Stimulated activated naive CD4-positive, alpha-beta T cell (primary cell): ENCODE measurements at places on chromosomes 4 and X.

DNA sequence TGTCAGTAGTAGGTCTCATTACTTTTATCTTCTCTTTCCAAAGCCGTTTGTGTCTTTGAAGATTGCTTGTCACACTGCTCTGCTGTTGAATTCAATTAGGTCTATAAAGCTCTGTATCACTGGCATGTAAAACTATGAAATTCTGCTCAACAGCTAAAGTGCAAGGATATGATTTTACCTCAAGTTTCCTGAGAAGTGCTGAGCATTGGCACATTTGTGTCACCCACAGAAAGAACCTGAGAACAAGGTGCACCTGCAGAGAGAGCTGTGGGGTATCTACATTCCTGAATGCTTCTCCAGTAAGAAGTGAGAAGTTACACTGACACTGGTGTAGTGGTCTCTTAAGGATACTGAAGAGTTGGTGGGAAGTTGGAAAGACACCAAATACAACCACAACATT lies 274.0 kb downstream of the INPP4B start:
- no peak for DNase-seq

DNA sequence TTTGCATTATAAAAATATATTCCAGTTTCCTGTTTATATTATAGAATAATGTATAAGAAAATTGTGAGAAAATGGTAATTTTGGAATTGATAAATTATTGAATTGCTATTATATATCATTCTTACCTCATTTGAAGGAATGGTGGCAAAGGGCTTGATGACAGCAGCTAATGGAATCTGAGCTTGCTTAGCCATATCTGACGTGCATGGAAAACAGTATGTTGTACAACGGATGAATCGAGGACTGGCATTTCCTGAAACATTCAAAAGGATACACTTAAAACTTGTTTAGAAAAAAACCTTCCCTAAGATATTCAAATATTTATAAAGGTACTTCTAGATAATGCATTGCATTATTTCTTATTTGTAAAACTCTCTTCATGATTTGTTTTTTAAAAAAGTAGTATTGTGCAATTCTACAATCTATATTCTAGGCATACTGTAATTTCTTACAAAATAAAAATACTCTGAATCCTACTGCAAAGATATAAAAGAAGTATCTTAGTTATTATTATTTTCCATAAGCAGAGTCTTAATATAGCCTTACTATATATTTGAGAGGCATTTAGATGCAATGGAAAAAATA lies 38.3 kb downstream of the SEC24D start:
- no peak for DNase-seq

DNA sequence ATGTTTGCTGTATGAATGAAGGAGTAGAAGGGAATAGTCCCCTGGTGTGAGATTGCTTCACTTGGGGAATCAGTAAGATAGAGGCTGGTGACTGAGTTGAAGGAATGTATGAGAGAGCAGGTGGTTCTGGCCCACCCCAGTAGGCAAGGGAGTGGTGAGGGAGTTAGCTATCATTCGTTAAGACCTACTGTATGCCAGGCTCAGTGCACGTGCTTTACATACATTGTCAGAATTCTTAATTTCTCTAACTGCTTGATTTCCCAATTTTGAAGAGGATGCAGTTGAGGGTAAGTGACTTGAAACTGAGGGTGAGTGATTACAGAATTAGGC lies 700 bp downstream of the VMA21 start:
- no peak for DNase-seq

- DNase-seq = no peak
Observed at GRCh38 chrX:78330540-78330939, 3.1 kb upstream of the CYSLTR1 start.

GRCh38 chr4:22245294-22245693 lies 270.6 kb downstream of the ADGRA3 start:
- no peak for DNase-seq

DNA sequence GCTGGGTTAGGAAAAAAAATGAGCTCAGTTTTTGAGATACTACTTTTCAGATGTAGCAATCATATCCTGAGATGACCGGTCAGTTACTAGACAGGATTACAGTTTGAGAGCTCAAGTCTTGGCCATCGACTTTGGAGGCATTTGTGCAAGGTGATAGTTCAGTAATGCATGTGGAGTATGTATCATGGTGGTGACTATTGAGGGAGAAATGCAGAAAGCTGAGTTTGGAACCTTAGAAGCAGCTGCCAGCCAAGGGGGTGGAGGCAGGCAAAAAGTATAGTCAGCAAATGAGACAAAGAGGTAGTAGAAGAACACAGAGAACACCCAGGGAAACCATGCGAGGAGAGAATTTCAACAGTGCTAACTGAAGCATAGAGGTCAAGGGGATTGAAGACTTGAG lies 48.7 kb upstream of the SLC4A4 start:
- DNase-seq = no peak

DNA sequence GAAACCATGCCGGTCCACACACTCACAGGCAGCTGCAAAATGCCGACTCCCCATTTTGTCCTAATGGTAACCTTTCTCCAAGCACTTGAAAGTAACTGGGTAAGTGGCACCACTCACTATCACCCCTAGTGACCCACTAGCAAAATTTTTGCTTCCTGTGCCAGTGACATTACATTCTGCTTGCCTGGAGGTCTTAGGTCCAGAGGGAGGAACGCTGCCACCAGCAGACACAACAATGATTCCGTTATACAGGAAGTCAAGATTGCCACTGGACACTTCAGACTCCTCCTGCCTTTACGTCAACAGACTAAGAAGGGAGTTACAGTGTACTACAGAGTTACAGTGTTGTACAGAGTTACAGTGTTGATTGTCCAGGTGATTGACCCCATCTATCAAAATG lies 11.8 kb upstream of the TMEM192 start:
- no peak for DNase-seq

DNA sequence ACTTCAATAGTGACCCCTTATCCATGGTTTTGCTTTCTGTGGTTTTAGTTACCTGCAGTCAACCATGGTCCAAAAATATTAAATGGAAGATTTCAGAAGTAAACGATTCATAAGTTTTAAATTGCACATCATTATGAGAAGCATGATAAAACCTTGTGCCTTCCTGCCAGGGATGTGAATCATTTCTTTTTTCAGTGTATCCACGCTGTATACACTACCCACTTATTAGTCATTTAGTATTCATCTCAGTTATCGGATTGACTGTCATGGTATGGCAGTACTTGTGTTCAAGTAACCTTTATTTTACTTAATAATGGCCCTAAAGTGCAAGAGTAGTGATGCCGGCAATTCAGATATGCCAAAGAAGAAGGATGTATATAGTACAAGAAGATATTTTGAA lies 37.7 kb upstream of the TASL start:
- DNase-seq = no peak

DNA sequence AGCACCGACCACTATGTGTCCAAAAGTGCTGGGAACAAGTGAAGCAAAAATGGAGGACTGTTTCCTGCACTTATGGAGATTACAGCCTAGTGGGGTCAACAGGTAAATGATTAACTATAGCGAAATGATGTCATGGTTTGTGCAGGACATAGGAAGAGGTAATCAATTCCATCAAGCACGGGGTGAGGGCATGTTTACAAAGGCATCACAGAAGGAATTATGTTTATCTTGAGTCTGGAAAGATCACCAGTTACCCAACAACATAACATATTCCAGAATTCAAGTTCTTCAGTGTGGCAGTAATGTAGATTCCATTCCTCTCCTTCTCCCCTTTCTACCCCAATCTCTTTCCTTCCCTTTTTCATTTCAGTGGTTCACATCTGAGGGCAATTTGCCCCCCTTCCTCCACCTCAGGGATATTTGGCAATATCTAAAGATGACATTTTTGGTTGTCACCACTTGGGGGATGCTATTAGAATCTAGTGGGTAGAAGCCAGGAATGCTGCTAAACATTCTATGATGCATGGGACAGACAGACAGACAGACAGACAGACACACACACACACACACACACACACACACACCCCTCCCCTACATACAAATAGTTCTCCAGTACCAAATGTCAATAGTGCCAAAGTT lies 24.1 kb downstream of the FAM47E start:
- no peak for DNase-seq

DNA sequence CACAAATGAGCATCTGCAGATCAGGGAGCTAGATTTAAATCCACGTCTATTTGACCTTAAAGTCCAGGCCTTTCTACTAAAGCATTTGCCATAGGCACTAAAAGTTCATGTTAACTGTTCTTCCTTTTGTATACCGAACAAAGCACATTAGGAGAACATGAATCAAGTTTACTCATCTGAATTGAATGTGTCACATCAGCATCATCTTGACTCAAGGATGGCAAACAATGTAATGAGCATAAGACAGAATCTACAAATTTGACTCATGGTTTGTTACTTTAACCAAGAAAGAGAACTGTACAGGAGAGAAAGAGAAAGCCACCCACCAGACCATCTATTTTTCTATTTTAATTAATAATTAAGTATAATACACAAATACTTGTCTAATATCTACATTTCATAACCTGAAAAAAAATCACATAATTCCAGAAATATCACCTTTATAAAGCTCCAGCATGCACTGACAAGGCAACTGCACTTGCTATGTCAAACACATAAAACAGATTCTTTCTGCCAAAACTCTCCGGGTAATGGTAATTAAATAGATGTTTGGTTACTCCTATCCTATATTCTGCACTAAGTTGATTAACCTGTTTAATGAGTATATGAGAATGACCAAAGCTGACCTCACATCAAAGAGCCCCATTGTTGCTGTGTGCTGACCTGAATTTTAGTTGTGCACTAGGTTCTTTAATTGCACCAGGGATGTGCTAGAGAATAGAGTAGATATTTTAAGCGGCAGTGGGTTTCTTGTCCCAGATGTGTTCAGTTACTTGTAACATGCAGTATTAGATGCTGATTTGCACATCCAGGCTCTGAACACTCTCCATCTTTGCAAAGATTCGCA lies 42.5 kb upstream of the LEF1 start:
- DNase-seq = no peak

DNA sequence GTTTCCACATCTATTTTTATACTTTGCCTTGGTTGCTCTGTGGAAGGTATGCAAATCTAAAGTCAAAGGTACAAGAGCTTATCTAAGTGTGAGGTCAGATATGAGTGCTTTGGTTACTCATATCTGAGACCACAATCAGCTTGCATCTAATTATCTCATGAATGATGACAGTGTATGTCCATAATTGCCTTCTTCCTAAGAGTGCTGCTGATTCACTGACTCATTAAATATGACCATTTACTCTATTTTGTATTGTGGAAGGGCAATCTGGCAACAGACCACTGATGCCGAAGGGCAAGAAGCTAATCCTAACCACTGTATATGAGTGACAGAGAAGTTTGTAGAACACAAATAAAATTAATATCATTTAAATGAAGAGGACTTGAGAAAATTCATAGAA lies 1190.2 kb upstream of the AGA start:
- no peak for DNase-seq
